Lung (tissue), 17 donors: ENCODE measurements at places on chromosomes 2 and 18.

GRCh38 chr2:135694711-135695110 is 46.9 kb upstream of the UBXN4 start:
- DNase-seq, result peak; percentile 85

DNA sequence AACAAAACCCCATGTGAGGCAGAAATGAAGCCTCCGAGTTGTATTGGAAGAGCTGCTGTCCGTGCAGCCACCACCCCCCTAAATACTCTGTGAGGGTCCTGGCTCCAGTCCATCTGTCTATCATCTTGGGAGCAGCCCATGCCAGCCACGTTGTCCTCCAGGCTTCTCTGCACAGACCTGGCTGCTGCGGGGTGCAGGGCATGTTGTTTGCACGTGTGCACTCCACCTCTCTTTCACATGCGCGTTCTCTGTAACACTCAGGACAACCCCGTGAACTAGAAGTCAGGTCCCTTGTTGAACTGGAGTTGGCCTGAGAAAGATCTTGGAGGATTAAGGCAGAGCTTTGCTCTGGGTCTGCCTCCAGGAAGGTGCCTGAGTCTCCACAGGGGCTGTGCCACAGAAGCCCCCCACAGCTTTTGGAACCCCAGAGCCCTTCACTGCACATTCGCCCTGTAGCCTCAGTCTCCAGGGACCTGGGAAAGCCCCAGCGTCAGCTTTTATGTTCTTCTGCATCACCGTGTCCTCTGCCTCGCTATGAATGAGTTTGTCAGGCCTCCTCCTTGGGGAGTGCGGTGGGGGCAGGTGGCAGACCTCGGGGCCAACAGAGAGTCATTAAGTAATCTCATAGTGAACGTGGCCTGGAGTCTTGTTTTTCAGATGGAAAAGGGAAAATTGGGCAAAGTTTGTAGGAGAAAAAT is 16.6 kb downstream of the RTP5 start:
- DNase-seq, result no peak

DNA sequence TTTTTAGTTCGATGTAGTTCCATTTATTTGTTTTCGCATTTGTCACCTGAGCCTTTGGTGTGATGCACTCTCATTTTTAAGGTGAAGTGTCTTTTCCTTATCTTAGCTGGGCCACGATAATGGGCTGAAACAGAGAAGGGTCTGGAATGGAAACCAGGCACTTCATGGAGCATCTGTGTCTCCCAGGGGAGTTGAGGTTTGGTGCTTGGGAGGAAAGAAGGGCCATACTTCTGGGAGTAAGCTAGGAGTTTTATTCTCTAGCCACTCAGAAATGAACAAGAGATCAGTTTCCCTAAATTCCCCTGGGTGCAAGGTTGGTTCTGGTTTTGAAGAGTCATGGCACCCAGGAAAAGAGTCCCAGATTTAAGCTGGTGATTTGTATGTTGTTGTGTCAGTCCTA is 179.4 kb upstream of the CXCR4 start:
- DNase-seq, result no peak

DNA sequence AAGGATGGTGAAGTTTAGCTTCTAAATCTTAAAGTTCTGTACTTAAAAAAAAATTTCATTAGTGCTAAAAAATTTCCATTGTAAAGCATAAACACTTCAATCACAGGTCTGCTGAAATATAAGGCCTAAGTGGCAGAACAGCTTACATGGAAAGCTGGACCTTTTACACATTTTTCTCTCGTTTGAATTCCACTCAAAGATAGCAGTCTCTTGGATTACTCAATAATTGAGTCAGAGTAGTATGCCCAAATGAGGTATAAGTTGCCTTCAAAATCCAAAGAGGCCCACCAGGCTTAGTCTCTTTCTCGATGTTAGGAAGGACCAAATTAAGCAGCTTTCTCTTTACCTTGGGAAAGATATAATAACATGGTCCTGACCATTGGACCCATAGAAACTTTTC is 220.4 kb upstream of the CWC22 start:
- no peak for DNase-seq

DNA sequence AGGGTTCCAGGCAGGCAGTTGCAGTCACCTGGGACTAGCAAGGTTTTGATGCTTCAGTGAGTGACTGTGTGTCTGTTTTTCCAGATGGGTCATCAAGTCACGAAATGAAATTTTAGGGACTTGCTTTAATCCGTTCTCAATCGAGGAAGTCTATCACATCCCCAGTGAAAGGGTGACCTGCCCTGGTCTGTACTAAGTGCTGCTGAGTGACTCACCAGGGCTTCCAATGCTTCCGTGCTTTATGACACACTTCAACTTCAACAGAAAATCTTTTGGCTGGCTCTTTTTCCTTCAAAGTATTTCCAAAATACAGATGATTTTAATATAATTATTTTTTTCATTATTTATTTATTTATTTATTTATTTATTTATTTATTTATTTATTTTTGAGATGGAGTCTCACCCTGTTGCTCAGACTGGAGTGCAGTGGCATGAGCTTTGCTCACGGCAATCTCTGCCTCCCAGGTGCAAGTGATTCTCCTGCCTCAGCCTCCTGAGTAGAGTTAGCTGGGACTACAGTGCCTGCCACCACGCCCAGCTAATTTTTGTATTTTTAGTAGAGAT is 18.4 kb downstream of the TFCP2L1 start:
- no peak for DNase-seq

DNA sequence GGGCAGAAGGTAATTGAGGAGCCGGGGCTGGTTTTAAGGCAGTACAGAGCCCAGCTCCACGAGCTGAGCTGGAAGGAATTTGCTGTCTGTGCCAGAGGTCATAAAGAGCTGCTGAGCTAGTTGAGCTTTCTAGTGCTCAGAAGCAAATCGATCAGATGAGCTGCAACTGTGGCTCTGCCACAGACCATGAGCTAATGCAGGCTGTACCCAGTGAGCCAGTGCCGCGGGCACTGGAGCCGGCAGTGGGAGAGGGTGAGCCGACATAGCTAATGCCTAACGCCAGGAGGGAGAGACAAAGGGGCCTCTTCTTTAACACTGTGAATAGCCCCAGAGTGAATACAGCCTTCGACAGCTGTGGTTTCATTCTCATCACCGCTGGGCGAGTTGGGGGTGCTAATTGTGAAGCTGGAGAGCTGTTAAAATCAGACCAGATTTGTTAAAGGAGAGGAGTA is 410.1 kb upstream of the TCF4 start:
- peak; percentile 83 for DNase-seq

DNA sequence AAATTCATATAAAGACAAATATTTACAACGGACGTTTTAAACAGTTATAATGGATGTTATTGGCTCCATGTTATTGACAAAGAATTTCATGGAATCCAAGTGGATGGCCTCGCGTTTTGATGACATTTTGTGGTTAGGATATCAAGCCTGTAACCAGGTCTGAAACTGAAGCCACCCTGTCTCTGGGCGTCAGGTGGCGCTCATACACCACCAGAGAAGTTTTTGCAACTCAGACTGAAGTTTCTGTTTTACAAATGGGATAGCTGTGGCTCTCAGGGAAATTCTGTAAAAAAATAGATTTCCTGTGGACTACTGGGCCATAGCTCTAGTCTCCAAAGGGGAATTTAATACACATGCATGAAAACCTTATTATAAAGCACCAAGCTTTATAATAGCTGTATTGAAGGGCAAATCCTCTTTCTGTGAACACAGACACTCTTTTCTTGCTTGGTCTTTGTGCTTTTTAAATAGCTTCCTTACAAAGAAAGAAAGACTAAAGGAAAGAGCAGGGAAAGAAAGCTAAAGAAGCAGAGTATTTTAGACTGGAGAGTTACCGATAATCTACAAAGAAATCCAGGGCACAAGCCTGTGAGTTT is 86.7 kb downstream of the C18orf54 start:
- DNase-seq, result peak; percentile 78

- peak; percentile 99 for DNase-seq
These were observed 26.0 kb upstream of the SP3 start for GRCh38 chr2:173990970-173991819.

DNA sequence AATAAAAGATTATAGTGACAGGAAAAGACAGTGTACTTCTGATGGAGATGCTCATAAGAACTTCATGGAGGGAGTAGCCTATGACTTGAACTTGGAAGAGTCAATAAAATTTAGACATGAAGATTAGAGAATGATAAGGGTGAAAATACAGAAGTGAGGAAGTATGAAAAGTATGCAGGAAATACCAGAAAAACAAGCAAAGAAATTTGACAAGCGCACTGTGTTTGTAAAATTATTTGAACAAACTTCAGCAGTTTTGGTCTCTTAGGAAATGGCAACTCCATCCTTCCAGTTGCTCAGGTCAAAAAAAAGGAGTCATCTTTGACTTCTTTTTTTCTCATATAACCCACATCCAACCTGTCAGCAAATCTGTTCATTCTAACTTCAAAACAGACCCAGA is 864.0 kb upstream of the ZEB2 start:
- no peak for DNase-seq

DNA sequence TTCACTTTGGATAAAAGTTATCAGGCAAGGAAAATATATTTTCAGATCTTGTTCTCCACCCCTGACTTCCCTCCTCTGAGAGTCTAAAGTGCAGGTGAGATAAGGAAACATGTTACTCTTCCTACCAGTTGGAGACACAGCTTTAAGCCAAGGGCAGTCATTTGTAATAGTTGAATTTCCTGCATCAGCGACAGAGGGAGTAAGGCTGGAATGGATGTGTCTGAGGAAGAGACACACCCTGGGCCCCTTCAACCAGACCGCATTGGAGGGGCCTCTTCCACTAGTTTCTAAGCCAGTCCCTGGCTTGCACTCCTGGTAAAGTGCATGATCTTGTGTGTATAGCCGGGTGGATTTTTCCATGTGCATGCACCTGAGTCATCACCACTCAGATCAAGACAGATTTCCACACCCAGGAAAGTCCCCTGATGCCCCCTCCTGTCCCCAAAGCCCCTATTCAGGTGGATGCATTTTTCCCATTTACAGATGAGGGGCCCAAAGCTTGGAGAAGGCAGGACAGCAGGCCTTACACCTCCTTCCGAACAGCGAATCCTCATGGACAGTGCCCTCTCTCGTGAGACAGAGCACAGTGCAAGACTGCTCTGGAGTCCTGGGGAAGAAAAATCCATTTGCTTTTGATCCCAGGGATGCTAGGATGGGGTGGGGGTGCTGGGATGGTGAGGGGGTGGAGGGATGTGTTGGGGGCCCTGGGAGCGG is 66.7 kb upstream of the SH3RF3 start:
- DNase-seq, result no peak

GRCh38 chr2:64393383-64394010 is 60.5 kb upstream of the LGALSL start:
- DNase-seq, result no peak

DNA sequence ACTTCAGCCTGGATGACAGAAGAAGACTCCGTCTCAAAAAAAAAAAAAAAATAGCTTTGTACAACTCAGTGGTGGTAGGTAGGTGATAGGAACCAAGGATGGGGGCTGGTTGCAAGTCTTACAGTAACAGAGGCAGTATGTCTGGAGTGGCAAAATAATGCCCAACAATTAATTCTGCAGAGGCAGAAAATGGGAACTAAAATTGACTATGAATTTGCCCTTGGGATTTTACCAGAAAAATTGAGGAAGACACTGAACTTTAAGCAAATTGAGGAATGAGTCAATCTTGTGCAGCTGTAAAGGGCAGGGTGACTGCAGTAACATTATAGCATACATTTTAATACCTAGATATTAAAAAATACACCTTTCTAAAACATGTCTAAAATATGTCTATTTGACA is 292.1 kb upstream of the FBXO11 start:
- no peak for DNase-seq
